Smooth muscle cell of the umbilical artery (primary cell): ENCODE measurements at places on chromosomes 4 and X. TPM values are rescaled to one million over a fixed set of nuclear protein-coding genes. Genes with fewer than 3 reads are reported as not detected.

The NOCT gene
- 28.8 and 46.4 TPM in 2 replicates for total RNA-seq

The TMEM35A gene
- 4.2 and 10.1 TPM in 2 replicates for total RNA-seq

The UGT2B7 gene
- total RNA-seq: 0.23 and 2.4 TPM in 2 replicates

The TCEAL7 gene
- total RNA-seq: 15.9 and 26.1 TPM in 2 replicates

The USO1 gene
- total RNA-seq: 204 and 253 TPM in 2 replicates

The ZAR1 gene
- not detected in 2 replicates for total RNA-seq

The MAGEA9B gene
- not detected in 2 replicates for total RNA-seq

The PF4V1 gene
- total RNA-seq: 0.78 and 9.2 TPM in 2 replicates

The ERVMER34-1 gene
- not detected in 2 replicates for total RNA-seq

The ERCC6L gene
- total RNA-seq: 0.30 and 3.7 TPM in 2 replicates

The CLDN22 gene
- not detected in 2 replicates for total RNA-seq

The TRIM60 gene
- total RNA-seq: not detected in 2 replicates

The FGD1 gene
- 3.3 and 9.5 TPM in 2 replicates for total RNA-seq

The TASL gene
- not detected in 2 replicates for total RNA-seq

The C4orf36 gene
- 0.42 TPM in 1 of 2 replicates, not detected in the other for total RNA-seq

The NLRP2B gene
- not detected in 2 replicates for total RNA-seq

The ATP10D gene
- total RNA-seq: 43.7 and 65.9 TPM in 2 replicates

The MMGT1 gene
- total RNA-seq: 9.5 and 17.8 TPM in 2 replicates

The SH3RF1 gene
- 14.6 and 39.8 TPM in 2 replicates for total RNA-seq

The RAI2 gene
- total RNA-seq: not detected in 2 replicates

The ETDB gene
- not detected in 2 replicates for total RNA-seq

The RGN gene
- total RNA-seq: 0.65 and 1.5 TPM in 2 replicates

The RS1 gene
- not detected in 2 replicates for total RNA-seq

The TRIM75 gene
- total RNA-seq: not detected in 2 replicates

The XPNPEP2 gene
- total RNA-seq: not detected in 2 replicates

The ERAS gene
- total RNA-seq: not detected in 2 replicates

The CT47C1 gene
- not detected in 2 replicates for total RNA-seq

The ADH1B gene
- 0.09 and 0.30 TPM in 2 replicates for total RNA-seq

The C4orf50 gene
- not detected in 2 replicates for total RNA-seq

The NEUROG2 gene
- total RNA-seq: not detected in 2 replicates

The FMR1NB gene
- total RNA-seq: not detected in 2 replicates

The LIMCH1 gene
- total RNA-seq: 151 and 156 TPM in 2 replicates

The GAGE12G gene
- not detected in 2 replicates for total RNA-seq

The PTCHD1 gene
- not detected in 2 replicates for total RNA-seq

The UCP1 gene
- not detected in 2 replicates for total RNA-seq

The ELK1 gene
- 16.0 and 24.2 TPM in 2 replicates for total RNA-seq

The SHROOM3 gene
- 1.8 and 5.3 TPM in 2 replicates for total RNA-seq

The VCX3B gene
- total RNA-seq: not detected in 2 replicates

The EXOC1L gene
- not detected in 2 replicates for total RNA-seq

The CWH43 gene
- not detected in 2 replicates for total RNA-seq

The GABRQ gene
- 0.89 and 2.3 TPM in 2 replicates for total RNA-seq

The GAB3 gene
- total RNA-seq: 2.4 and 3.5 TPM in 2 replicates

The SPACA5 gene
- not detected in 2 replicates for total RNA-seq

The ARHGEF6 gene
- 9.8 and 20.8 TPM in 2 replicates for total RNA-seq

The CXCR3 gene
- total RNA-seq: not detected in 2 replicates

The RTL9 gene
- total RNA-seq: under 0.01 and 0.37 TPM in 2 replicates

The DCAF8L2 gene
- total RNA-seq: not detected in 2 replicates

The SEC24D gene
- 140 and 204 TPM in 2 replicates for total RNA-seq

The GPR119 gene
- total RNA-seq: not detected in 2 replicates

The NAP1L3 gene
- total RNA-seq: 13.1 and 19.3 TPM in 2 replicates

The SERTM2 gene
- total RNA-seq: 0.05 and 1.5 TPM in 2 replicates
